ENCODE measurements at places on chromosomes 3 and 15.

- DNase-seq = no peak
These were observed 442.4 kb downstream of the MCTP2 start for GRCh38 chr15:94673801-94674200.

GRCh38 chr15:31265871-31266711 is 60.5 kb upstream of the KLF13 start:
- peak; percentile 79 for DNase-seq

GRCh38 chr3:106276755-106277612 is 408.2 kb upstream of the CBLB start:
- DNase-seq = no peak

DNA sequence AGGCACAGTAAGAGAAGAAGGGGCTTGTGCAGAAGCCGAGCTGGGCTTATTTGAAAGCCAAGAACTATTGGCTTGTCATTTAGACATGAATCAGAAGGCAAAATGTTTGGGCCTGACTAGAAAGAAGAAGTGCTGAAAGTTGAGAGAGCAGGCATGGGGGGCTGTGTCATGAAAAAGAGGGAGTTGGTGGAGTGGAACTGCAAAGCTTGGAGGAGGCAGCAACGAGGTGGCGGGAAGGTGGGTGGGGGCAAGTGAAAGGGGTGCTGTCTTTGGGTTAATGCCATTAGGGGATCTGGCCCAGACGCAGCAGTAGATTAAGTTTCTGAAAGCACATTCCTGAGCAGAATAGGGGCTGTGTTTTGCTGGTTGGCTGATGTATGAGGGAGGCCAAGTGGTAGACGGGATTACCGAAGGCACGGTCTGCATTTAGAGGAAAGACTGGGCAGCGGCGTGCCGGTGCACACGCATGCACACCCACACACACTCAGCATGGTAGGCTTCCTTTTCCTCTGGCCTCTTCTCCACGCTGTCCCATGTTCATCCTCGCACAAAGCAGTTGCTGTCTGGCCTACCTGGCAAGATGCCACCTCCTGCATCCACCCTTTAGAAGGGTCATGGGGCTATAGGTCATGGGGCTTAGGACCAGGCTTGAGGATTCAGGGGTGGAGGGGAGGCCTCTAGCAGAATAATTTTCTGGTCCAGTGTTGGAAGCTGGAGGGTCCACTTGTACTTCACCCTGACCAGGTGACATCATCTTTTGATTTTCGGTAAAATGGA is 43.0 kb downstream of the BOC start:
- no peak for DNase-seq

DNA sequence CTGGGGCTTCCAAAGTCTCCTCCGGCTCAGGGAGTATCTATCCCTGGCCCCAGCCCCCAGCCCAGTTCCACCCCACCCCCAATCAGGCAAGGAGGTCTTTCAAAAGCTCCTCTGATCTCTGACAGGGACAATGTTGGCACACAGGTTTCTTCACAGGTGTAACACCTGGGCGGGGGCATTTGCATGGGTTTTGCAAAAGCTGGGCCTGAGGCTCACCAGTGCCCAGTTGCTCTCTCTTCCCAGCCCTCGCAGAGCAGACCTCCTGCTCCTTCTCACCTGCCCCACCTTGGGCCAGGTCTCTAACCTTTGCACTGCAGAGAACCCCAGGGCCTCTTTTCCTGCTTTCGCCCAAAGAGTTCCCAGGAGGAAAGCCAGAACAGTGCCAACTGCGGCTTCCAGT is 8.6 kb upstream of the CSK start:
- DNase-seq = no peak

DNA sequence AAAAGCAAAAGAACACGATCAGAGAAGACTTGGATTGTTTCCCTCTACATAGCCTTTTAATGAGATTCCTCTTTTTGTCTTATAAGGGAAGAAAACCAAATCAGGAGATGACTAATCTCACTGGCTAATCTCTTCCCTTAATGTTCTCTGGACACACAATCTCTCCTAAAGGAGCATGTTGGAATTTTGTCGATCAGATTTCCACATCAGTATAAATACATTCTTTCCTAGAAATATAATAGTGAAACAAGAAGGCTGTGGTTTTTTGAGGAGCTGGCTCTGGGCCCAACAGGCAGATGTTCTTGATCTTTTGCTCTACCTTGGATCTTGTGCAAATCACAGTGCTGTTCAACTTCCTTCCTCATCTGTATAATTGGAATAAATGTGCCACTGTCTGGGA is 94.0 kb downstream of the GTPBP8 start:
- DNase-seq = no peak

DNA sequence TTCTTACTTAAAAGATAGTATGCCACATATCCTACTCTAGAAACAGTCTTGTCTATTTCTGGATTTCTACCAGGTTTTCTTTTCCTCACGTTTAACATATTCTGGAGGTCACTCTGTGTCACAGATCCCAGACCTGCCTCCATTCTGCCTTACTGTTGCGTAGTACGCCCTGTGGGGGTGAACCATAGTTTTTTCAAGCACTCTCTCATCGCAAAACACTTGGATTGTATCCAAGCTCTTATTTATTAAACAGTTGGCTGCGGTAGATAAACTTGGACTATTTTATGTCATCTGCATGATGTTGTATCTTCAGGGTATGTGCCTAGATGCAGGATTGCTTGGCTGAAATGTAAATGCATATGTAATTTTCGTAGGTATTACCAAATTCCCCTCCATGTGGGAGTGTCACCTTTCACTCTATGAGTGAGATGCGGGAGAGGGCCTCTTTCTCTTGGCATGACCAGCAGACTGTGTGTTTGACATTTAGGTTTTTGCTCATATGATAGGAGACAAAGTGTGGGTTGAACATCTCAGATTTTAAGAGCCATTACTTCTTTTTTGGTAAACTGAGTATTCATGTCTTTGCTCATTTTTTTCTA is 55.8 kb downstream of the ABTB1 start:
- DNase-seq = no peak

DNA sequence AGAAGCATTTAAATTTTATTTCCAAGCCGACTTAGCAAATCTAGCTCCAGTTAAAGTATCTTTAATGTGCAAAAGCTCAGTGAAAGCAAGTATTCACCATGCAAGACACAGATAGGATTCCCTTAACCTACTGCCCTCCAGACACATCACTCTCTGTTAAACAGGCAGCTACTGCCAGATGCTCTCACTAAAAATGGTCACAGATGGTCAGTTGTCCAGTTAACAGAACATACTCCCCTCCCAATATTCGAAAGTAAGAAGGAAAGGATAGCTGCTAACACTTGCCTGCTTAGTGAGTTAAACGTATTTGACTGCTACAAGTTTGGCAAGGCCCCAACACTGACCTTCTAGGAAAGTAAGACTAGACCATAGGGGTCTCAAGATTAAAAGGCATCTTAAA is 73.7 kb downstream of the PRTG start:
- DNase-seq = no peak

GRCh38 chr15:40302288-40302886 is 5.3 kb downstream of the PLCB2 start:
- DNase-seq = no peak

- DNase-seq = no peak
These were observed 36.0 kb downstream of the MNS1 start for GRCh38 chr15:56428821-56429458.

GRCh38 chr3:102124704-102125103 is 275.4 kb downstream of the NFKBIZ start:
- no peak for DNase-seq

DNA sequence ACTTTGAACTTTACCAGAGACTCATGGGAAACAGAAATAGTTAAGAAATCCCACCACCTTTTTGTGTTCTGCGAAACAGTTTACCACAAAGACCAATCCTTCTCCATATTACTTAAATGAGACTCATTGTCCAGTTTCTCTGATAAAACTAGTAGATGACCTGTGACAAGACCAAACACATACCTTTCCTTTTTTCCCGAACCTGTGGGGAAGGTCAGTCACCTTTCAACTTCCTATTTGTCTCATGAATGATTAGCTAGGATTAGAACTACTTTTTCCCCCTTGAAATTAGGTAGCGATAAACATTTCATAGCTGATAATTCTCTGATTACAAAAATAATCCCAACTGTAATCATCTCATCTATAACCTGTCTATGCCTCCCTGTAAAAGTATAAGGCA is 2.3 kb upstream of the TBC1D5 start:
- DNase-seq = no peak

GRCh38 chr15:46222826-46223225 is 588.0 kb downstream of the SQOR start:
- DNase-seq = no peak

GRCh38 chr3:187292181-187292580 is 644 bp upstream of the MASP1 start:
- DNase-seq = no peak

GRCh38 chr3:190131329-190131728 is 10.6 kb upstream of the P3H2 start:
- DNase-seq = no peak
